ENCODE measurements at places on chromosomes 4 and X.

DNA sequence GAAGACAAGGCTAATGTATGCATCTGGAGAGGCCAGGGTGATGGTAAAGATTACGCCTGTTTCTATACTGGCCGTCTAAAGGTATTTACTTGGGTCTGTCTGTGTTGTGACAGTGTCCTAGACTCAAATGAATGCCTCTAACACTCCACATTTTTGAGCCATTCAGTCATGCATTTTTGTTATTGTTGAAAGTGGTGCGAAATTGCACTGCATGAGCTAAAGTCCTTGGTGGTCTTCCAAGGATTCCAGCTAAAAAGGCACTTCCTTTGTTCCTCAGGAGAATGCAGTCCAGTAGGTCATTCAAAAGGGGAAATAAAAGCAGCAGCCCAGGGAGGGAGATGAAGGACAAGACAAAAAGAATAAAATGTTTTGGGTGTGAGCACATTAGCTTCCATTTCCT, 3.0 kb downstream of the GPC4 start:
- no peak for DNase-seq

DNA sequence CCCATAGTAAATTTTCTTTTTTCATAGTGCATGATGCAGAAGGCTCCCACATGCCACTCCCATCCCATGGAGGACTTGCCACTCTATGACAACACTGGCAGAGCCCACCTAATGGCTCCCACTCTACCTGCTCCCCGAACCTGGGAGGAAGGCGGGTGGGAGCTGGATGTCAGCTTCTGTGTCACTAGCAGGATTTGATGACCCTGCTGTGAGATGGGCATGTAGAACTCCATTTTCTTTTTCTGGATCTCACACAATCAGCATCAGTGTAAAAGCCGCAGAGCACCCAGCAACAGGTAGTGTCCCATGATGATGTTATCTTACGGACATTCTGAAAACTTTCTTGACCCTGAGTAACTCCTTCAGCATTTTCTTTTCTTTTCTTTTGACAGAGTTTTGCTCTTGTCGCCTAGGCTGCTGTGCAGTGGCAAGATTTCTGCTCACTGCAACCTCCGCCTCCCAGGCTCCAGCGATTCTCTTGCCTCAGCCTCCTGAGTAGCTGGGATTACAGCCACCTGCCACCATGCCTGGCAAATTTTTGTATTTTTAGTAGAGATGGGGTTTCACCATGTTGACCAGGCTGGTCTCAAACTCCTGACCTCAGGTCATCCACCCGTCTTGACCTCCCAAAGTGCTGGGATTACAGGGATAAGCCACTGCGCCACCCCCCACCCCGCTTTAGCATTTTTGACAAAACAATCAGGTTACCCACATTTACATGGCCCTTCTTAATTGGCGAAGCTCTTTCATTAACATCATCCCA, 15.0 kb upstream of the ADH1A start:
- no peak for DNase-seq

DNA sequence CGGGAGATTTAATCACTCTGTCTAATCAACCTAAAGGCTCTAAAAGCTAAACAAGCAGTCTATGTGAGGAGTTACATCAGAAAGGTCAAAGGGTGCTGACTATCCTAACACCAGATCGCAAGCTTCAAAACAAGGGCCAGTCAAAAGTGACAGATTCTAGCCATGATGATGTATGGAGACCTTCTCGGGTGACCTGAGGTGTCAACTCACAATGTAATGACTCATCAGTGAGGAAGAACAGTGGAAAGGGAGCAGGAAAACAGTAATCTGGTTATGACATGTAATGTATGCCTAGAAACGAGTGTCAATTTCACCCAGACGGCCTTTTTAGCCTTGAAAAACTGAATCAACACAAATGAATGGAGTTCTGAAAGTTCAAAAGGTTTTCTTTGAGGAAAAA, 375.3 kb downstream of the IDS start:
- DNase-seq: no peak

DNA sequence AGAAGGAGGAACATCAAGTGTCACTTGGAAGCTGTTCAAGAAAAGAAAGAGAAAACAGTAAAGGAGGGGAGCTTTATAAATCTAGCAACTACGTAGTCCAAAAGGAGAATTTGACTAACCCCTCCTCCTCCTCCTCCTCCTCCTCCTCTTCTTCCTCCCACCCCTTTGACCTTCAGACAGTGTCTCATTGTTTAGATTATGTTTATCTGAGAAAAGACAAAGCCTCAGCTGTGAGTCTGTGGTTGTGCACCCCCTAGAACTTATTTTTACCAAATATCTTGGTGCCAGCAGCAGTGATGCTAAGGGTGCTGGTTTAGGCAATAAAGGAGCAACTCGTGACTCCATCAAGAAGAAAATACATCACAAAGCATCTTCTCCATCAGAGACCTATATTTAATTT, 68.9 kb upstream of the BMP2K start:
- no peak for DNase-seq

GRCh38 chr4:25687773-25688172, 32.1 kb downstream of the SLC34A2 start:
- no peak for DNase-seq

GRCh38 chr4:110878413-110878812, 255.5 kb upstream of the PITX2 start:
- DNase-seq: no peak

- DNase-seq: no peak
These were observed 94.6 kb downstream of the AKAP4 start for GRCh38 chrX:50106051-50106675.

GRCh38 chr4:102474736-102475504, 26.2 kb upstream of the NFKB1 start:
- no peak for DNase-seq

GRCh38 chrX:37641859-37642258, 43.7 kb upstream of the XK start:
- DNase-seq: no peak

DNA sequence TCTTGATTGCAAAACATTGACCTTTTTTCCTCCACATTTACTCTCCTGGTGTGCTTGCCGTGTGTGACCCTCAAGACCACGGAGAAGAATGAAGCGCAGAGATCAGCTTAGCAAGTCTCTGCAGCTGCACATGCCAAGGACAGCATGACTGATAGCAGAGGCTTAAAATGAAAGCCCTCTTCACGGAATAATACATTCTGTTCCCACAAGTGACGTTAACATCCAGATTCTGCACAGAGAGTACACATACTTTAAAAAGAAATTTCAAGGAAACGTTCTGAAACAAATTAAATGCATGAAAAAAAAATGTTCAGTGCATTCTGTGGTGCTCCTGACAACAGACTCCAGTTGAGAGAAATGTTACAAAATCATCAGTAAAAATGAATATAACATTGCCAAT, 60.9 kb downstream of the SLC7A11 start:
- no peak for DNase-seq

- no peak for DNase-seq
These were observed 17.9 kb upstream of the OGT start for GRCh38 chrX:71515038-71515396.

GRCh38 chrX:119292445-119292844, 56.4 kb downstream of the PGRMC1 start:
- DNase-seq: no peak

- DNase-seq: no peak
These were observed 902 bp upstream of the LARP1B start for GRCh38 chr4:128060121-128060698.

- no peak for DNase-seq
These were observed 8.1 kb downstream of the CRMP1 start for GRCh38 chr4:5884796-5885195.

DNA sequence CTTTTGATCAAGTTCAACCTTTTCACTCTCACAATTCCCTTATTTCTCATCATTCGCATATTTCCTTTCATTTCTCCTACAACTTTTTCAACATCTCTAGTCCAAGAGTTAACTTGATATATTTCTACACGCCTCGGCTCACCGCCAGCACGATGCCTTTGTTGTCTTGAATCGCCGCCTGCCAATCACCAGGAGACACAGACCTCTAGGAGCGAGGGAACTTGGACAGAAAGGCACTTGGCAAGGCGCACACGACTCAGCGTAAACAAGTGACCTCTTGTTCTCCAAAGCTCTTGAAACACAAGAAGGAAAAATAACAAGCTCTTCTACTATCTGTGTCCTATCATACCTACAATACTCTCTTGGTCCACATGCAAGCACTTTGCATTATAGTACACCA, 27.1 kb upstream of the RBMX start:
- DNase-seq: no peak

DNA sequence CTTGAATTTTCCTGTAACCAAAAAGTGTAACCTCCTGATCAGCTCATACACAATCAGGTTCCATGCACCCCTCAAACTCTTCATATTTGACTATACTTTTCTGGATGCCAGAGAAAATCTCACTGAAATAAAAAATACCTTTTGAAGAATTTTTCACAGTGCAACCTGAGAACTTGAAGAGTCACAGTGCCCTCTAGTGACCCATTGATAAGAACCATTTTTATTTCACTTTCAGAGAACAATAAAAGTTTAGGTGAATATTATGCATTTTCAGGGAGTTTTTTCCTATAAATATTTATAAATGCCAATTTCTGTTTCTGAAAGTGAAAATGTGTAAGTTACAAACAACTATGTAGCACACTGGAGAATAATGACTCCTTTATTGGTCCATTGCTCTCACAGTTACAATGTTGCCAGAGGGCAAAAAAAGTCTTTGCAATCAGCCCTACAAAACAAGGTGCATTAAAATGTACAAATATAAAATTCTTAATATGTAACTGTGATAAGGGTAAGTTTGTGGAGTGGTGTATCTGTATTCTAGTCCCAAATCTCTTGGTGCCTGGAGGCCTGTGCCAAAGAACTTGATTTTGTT, 153.6 kb upstream of the INTU start:
- DNase-seq: no peak

GRCh38 chrX:63784902-63785707, at the start of gene ARHGEF9:
Gene ARHGEF9, minus strand, starts transcription at chrX:63785214. Its CDS starts 69 bp downstream, at chrX:63785145.
- no peak for DNase-seq

- DNase-seq: no peak
These were observed 56.9 kb downstream of the ACOX3 start for GRCh38 chr4:8383451-8384160.

GRCh38 chr4:92101737-92102172, 202.0 kb upstream of the GRID2 start:
- DNase-seq: no peak

GRCh38 chr4:128275346-128275745, 12.3 kb downstream of the PGRMC2 start:
- DNase-seq: no peak

DNA sequence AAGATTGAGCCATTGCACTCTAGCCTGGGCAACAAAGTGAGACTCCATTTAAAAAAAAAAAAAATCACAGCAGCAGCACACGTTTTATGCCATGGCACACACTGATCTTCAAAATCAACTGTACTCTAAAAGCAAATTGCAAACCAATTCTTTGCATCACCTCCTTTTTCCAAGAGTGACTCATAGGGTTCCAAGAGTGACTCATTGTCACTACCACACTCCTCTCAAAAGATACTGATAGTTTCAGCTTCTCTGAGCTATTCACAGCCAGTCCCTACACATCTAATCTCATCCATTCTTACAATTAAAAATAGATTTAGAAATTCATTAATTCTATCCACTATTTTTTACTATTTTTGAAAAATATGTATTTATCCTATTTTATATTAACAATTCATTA, 1494.9 kb upstream of the AGA start:
- no peak for DNase-seq

DNA sequence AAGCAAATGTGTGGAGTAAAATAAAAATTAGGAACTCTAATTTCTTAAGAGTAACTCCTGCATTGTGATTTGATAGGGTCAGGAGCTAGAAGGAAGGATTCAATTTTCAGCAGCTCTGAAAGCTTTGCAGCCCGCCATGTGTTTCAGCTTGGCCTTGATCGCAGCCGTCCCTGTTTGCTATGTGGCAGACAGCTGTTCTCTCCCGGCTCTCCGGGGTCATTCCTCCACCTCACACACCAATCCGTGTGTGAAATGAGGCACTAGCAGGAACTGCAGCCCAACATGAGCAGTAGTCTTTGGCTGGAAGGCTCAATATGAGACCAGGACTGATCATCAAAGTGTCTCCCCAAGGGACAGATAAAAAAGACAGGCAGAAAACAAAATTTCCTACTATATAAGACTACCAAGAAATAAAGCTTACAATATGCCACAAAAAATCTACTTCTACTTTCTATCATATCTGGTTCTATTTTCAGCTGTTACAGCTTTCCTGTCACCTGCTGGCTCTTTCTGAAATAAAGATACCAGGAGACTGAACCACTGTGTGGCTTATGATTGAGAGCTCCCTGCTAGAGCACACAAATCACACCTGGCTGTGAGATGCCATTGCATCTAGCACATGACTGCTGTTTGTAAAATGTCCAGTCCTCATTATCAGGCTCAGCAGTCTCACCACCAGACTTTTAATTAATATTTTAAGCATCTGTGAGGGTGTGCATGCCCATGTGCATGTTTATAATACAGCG, 44.1 kb upstream of the SEC24B start:
- no peak for DNase-seq

DNA sequence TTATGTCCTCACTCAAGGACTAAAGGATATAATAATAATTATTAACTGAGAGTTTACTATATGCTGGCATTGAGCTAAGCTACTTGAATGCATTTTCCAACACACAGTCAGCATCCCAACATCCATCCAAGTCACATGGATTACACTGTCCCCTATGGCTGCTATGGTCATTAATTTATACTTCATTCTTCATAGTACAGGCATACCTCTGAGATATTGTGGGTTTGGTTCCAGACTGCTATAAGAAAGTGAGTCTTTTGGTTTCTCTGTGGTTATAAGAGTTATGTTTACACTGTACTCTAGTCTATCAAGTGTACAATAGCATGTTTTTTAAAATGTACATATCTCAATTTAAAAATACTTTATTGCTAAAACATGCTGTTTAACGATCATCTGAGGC, 89.2 kb downstream of the LNX1 start:
- no peak for DNase-seq

DNA sequence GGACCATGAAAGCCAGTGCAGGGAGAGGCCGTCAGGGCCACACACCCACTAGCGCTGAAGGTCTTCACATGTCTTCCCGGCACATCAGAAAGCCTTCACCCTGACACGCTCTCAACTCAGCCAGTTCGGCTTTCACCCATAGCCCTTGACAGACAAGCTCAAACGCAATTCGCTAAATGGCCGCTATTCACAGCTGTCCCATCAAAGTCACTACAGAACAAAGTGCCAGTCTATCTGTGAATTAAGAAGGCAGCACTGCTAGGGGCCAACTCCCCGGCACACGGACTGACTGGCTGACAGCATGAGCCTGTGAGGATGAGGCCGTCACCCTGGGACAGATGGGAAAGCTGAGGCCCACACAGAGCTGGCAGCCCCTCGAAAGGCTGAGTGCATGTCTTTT, 45.7 kb downstream of the ACOX3 start:
- no peak for DNase-seq
